CD4-positive, alpha-beta T cell treated with Interleukin-10 for 1 hour (primary cell): ENCODE measurements at places on chromosomes 6 and 20.

DNA sequence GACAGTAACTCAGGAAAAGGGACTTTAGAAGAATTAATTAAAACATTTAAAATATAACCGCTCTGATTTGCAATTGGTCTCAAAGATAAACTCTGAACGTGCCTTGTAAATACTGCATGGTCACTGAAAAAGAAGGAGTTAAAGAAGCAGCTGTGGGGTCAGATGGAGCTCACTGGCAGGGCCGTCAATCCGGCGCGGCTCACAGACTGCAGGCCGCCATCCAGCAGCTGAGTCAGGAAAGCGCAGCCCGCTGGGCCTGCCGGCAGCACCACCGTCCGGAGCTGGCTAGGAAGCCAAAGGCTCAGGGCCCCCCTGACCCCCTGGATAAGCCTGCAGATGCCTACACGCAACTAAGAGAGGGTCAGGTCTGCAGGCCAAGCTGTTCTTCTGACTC, 54.2 kb upstream of the FRMD1 start:
- no peak for DNase-seq

GRCh38 chr20:61815176-61815575, 250.5 kb downstream of the TAF4 start:
- DNase-seq, result no peak

GRCh38 chr20:11083841-11084240, 410.0 kb upstream of the JAG1 start:
- no peak for DNase-seq

GRCh38 chr6:74057326-74057725, 361.3 kb downstream of the CD109 start:
- DNase-seq, result no peak

GRCh38 chr20:35515949-35516645, 13.4 kb downstream of the C20orf173 start:
- no peak for DNase-seq

GRCh38 chr6:40500227-40500626, 86.9 kb downstream of the LRFN2 start:
- no peak for DNase-seq

GRCh38 chr6:41568585-41569384, 22.6 kb downstream of the FOXP4 start:
- DNase-seq, result no peak

DNA sequence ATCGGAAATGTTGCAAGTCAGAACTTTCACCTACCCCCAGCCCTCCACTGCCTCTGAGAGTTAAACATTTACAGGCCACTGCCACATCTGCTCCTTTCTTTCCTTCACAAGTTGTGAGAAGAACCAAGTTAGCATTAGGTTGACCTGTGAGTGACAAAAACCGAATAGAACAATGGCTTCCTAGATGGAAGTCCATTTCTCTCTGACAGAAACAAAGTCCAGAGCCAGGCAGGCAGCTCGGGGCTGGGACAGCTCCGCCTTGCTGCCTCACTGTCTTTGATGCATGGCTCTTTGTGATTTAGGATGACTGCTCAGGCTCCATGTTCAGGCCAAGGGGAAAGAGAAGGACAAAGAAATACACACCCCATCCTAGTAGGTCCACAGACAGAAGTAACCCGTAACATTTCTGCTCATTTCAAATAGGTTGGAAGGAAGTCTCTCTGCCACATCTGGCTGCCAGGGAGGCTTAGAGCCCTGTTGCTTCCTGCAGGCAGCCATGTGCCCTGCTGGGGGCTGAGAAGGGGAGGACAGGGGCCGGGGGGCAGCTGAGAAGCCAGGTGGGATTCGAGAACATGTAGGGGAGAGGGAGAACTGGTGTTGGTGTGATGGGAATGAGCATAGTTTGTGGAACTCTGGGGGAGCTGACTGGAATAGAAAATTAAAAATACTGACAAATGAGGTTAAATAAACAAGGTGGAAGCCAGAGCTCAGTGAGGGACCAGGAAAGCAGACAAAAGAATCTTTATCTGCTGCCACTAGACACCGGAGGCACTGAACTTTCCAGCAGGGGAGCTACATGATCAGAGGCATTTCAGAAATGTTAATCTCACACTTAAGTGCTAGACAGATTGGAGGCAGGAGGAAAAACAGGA, 19.5 kb upstream of the IER3 start:
- DNase-seq, result no peak

GRCh38 chr6:63660757-63661156, 25.2 kb downstream of the PHF3 start:
- DNase-seq, result no peak

- DNase-seq, result no peak
Measured at GRCh38 chr6:47665112-47665511, 33.3 kb upstream of the ADGRF4 start.
